ENCODE measurements at places on chromosomes 12 and 14.

DNA sequence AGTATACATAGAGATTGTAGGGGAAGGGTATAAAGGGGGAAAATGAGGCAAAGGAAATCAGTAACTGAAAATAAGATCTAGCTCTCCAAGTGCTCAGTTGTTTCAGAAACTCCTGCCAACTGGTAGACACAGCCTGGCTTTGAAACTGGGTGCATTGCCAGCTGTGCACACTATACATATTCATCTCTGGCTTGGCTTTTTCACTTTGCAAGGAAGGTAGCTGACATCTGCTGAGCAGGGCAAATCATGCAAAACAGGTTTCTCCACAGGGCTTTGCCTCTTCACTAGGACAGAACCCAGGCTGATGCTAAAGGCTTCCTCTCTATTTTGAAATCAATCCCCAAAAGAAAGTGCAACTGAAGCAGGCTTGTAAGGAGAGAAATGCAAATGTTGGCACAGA, 101.5 kb downstream of the HELB start:
- no peak for DNase-seq

- no peak for DNase-seq
Measured at GRCh38 chr12:130166306-130166705, 4.0 kb downstream of the FZD10 start.

DNA sequence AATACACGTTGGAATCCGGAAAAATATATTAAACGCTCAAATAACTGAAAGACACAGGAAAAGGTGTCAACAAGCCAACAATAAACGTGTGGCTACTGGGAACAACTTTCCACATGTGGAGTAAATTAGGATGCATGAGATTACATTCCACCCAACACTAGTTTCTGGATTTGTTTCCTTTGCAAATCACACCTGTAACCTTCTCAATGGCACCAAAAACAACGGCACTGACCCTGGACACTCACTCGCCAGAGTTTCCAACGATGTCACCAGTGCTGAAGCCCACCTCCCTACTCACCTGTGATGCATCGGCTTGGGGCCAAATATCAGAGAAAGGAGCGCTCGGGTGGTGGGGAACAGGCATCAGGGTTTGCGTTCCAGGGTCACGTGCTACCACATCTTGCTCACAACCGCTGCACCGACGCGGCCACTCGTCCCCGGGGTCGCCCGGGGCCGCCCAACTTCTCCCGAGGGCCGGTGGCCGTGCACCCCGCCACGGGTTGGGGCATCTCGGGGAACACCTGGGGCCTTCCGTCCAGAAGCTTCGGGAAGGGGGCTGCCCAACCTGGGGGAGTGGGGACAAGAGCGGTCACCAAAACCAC, 629 bp downstream of the PRDM4 start:
- no peak for DNase-seq

- no peak for DNase-seq
Measured at GRCh38 chr14:94173471-94173884, 644 bp upstream of the PPP4R4 start.

DNA sequence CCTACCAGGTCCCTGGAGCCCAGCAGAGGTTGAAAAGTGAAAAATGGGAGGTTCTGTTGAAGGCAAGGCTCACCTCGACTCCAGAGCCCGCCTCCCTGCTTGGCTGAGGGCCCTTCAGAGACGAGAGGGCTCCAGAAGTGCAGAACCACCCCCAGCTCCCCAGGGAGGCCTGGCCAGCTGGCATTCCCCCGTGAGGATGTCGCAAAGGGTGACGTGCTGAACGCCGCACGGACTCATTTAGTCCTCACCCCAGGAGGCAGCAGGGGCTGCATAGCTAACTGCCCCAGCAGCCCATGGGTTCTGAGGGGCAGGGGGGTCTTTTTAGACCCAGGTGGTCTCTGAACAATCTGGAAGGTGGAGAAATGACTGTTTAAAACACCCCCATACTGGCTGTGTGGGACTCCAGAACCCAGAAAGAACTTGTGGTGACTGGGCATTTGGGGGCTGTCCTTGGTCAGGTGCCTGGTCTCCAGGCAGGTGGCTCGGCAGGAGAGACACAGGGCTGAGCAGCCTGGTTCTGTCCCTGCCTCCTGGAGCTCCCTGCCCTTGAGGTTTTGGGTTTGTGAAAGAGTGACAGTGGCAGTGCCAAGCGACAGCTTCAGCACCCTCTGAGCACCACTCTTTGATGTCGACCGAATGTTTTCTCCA, 32.0 kb downstream of the ANAPC7 start:
- DNase-seq: no peak

DNA sequence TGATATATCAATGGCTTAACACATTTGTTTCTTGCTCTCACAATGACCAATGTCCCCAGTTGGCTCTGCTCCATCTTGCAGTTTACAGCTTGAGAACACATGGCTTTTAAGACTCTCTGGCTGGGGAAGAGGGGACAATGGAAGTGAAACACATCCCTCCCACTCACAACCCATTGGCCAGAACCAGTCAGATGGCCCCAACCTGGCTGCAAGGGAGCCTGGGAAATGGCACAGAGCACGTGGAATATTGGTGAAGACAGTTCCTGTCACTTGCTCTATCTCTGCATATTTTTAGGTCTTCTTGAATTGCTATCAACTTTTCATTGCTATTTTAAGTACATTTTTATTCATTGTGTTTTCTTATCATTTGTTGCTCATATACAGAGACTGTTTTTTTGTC, 345.4 kb downstream of the MED13L start:
- DNase-seq: no peak

GRCh38 chr12:132108211-132108832, 35.8 kb downstream of the DDX51 start:
- DNase-seq: no peak

DNA sequence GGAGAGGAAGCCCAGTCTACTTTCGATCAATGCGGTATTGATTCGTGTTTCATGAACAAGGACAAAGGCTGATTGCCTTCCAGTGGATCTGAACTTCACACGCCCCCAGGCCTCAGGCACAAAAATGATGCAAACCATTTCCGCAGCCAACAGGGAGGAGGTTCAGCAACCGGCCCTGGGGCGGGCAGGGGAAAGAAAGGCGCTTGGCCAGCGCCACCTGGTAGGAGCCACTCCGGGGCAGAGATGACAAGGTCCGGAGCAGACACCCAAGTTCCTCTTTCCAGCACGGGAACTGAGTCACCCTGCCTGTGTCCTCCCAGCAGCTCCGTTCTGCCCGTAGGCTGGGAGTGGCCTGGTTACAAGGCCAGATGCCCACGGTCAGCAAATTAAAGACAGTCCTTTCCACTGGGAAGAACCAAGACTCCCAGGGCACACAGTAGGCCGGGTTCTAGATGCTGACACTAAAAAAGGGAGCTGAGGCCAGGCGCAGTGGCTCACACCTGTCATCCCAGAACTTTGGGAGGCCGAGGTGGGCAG, 136.3 kb downstream of the SCARB1 start:
- peak; percentile 65 for DNase-seq
